ENCODE measurements at places on chromosomes 7 and 10.

- no peak for DNase-seq
These were observed 1002.0 kb downstream of the LRMDA start for GRCh38 chr10:76433161-76434005.

DNA sequence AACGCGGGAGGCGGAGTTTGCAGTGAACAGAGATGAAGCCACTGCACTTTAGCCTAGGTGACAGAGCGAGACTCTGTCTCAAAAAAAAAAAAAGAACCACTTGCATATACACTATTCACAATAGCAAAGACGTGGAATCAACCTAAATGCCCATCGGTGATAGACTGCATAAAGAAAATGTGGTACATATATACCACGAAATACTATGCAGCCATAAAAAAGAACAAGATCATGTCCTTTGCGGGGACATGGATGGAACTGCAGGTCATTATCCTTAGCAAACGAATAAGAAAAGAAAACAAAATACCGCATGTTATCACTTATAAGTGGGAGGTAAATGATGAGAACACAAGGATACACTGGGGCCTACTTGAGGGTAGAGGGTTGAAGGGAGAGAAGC lies 39.5 kb downstream of the EGFR start:
- no peak for DNase-seq

GRCh38 chr7:108004220-108005142 lies 1.5 kb upstream of the LAMB1 start:
- no peak for DNase-seq

DNA sequence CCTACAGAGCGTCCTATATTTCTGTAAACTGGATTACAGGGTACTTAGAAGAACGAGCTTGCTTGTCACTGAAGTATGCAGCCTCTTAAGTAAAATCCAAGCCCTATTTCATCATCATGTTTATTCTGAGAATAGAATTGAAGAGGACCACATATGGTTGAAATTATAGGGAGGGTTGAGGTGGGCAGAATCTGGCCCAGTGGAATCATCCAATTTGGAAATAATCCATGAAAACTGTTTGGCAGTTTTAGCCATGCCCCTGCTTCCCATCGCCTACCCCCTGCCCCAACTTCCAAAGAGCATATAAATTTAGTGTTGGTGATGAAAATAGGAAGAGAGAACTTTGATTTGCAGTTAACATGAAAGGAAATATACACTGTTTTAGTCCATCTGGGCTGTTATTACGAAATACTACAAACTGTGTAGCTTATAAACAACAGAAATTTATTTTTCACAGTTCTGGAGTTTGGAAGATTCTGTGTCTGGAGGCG lies 150.4 kb downstream of the PRKG1 start:
- DNase-seq, result no peak

GRCh38 chr10:110501142-110501937 lies 3.6 kb downstream of the DUSP5 start:
- DNase-seq, result peak; percentile 74

DNA sequence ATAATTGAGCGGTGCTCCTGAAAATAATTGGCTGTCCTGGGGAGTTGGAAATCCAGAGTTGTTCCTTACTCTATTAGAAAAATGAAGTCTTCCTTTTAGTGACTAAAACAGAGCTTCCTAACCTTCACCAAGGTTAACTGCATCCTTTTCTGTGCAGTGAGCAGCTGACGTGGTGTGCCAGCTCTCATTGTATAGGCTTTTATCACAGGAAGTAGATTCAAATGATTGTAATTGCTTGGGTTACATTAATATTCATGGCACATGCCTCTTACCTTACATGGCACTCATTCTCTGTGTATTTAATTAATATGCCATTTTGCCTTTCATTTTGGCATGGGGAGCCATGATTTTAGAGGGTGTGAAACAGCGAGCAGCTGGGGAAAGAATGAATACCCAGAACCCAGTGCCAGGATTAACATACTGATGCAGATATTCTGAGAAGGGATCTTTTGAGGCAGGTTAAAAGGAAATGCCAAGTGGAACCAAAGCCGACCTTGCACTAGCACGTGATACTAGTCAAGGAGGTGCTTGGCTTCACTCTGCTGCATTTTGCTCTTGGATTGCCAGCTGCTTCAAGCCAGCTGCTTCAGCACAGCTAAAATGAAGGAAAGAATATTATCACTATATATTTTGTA lies 115.3 kb downstream of the ST7 start:
- no peak for DNase-seq

GRCh38 chr7:50331564-50332208 lies 27.2 kb downstream of the IKZF1 start:
- no peak for DNase-seq

DNA sequence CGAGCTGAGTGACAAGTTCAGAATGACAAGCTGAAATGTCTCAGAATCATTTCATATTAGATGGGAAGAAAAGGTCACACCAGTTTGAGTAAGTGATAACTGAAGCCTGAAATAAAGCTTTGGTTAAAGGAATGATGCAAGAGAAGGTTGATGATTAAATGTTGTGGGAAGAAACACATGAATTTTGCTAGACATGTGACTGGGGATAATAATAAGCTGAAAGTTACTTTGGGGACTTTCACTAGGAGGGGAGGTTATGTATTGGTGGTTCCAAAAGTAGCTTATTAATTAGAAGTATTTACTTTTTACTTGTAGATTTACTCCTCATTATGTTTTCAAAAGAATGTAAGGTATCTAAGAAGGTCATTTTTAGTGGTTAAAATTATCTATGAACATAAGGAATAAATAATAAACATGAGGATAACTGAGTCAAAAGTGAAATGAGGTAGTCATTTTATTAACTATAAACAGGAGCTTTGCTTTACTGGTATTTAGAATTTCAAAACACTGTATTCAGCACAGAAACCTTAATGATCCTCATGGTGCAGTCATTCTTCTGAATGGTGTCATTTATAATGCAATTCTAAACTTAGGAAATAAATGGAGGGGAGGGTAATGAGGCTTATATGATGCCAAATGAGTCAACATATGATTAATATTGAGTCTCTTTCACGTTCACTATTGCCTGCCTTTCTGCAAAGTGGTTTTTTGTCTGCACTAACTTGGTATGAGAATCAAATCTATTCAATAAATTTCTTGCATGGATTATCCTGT lies 63.7 kb downstream of the PRKG1 start:
- no peak for DNase-seq

DNA sequence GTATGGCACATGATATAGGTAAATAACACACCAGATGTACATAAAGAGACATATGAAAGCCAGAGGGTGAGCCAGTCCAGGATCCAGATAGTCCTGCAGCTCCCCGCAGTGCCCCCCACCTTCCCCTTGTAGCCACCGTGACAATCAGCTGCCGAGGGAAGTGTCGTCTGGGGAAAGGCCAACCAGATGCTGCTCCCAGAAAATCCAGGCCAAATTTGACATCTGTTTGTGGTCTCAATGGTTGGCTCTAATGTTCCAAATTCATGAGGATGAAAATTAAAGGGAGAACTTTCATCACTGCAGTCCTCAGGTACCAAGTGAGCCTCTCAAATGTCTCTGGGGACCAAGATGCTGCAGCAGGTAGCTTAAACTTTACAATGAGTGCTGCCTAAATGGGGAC lies 210.3 kb downstream of the PTEN start:
- no peak for DNase-seq

GRCh38 chr10:56346845-56347415 lies 14.1 kb downstream of the ZWINT start:
- DNase-seq, result no peak

GRCh38 chr10:64586934-64587503 lies 1065.8 kb downstream of the REEP3 start:
- DNase-seq, result no peak

- no peak for DNase-seq
These were observed 15.4 kb downstream of the ZNF316 start for GRCh38 chr7:6652446-6653011.

DNA sequence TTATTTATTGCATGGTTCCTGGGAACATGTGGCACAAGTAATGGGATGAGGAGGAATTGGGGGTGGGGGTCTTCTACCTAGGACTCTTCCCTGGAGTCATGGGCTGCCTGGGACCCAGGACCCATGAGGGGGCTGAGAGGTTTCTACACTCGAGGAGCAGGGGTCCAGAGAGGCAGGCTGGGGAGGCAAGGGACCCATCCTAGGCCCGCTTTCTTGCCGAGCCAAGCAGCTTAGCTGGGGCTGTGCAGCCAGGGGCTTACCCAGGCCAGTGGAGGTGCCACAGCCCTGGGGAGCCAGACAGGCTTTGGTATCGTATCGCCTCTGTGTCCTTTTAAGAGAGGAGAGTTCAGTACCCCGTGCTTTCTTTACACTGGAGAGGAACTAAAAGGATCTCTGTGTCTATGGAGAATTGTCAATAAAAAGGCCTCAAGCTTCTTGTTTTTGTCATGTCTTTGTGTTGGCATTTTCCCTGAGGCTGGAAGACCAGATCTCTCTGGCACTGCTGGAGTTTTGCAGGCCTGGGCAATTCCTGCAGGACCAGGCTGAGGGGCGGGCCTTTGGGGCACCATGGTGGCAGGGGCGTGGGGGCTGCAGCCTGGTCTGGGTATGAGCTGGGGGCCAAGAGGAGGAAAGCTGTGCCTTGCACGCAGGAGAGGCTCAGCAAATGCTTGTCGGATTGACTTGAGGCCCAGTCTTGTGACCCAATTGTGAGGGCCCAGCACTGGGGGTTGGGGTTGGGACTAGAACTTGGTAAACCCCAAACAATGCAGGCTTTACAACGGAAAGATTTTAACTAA lies 11.1 kb downstream of the SFRP5 start:
- no peak for DNase-seq

GRCh38 chr10:48509974-48510692 lies 94.7 kb downstream of the ARHGAP22 start:
- DNase-seq, result no peak

- no peak for DNase-seq
These were observed 29.0 kb upstream of the GNA12 start for GRCh38 chr7:2873146-2873545.

DNA sequence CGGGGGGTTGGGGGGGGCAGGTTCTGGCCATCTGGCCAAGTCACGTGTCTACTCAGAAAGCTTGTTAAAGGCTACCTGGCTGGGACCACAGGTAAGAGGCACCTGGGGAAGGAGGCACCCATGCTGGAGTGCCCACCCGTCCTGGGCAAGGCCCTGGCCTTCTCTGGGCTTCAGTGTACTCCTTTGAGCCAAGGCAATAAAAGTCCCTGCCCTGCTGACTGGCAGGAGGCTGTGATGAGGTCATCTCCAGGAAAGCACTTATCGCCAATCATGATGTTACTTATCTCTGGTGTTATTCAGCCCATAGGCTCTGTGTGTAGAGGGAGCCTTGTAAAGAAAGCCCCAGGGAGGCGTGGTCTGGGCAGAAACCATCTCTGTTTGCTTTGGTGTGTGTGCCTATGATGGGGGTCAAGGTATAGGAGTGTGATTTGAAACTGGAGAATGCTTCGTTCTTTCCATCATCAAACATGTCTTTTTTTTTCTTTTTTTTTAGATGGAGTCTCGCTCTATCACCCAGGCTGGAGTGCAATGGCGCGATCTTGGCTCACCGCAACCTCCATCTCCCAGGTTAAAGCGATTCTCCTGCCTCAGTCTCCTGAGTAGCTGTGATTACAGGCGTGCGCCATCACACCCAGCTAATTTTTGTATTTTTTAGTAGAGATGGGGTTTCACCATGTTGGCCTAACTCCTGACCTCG lies 2.5 kb upstream of the CLDN4 start:
- DNase-seq, result no peak

DNA sequence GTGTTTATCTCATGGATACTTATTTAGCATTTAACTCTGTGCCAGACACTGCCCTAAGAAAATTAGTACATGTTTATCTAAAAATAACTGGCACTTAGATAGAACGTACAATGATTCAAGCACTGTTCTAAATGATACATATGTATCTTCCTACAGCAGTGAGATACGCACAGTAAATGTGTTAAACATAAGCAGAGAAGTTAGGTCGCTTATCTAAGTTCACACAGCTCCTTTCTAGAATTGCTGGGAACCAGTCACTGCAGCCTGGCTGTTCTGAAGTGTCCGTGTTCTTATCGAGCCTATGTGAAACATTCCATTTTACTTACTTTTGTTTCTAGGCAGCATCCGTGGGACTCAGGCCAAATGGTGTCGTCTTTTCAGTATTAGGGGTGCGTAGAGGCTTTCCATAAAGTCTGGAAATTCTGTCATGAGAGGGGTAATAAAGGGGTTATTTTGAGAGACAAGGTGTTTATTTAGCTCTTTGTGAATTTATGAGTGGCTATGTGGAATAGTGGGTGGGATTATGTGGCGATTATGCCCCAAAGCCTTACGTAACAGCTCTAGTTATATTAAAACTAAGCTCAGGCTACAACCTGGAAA lies 186.9 kb downstream of the SND1 start:
- DNase-seq, result no peak

DNA sequence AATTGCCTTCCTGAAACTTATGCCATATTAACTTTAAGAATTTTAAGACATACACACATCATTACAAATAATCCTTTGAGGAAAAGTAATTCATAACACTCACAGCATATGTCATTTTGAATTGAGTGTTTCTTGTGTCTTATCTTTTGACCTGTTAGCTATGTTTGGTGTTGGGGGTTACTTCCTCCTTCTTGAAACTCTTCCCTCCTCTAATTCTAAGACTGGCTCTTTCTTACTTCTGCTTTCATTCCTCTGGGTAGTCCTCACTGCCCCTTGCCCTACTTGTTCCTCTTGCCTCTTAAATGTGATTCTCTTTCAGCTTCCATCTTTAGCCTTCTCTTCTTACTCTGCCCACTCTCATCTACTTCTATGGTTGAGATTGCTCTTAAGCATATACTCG lies 28.3 kb upstream of the PIP4K2A start:
- DNase-seq, result no peak

DNA sequence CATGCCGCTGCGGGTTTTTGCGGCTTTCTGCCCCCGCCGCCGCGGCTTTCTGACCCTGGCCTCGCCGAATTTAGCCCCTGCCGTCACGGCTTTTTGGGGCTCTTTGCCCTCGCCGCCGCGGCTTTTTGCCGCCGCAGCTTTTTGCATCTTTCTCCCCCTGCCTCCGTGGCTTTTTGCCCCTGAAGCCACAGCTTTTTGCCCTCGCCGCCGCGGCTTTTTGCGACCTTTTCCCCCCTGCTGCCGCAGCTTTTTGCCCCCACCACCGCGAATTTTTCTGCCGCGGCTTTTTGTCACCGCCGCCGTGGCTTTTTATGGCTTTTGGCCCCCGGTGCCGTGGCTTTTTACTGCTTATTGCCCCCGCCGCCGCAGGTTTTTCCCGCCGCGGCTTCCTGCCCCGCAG lies 636.5 kb downstream of the ZNF716 start:
- no peak for DNase-seq

DNA sequence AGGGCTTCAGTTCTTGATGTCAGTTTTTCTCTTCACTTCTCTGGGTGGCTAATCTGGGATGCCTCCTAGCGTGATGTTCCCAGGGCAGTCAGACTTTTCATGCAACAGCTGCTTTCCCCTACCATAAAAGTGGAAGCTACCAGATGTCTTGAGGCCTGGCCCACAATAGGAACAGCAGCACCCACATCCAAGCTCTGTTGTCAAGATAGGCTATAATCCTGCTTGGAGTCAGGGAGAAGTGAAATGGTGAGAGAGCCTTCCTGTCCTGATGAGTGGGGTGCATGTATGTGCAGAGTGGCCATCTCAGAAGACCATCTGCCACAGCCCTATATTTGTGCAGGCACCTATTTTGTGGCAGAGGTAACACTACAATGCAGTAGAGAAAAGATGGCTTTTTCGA lies 108.0 kb downstream of the HTR5A start:
- no peak for DNase-seq

All from activated naive CD4-positive, alpha-beta T cell treated with Interleukin-2 at 50 U/mL for 16 hours (primary cell).